Cardiac muscle cell (in vitro differentiated cells and primary cell): ENCODE measurements at places on chromosomes 16 and 17. TPM values are rescaled to one million over a fixed set of nuclear protein-coding genes. Genes with fewer than 3 reads are reported as not detected.

DNA sequence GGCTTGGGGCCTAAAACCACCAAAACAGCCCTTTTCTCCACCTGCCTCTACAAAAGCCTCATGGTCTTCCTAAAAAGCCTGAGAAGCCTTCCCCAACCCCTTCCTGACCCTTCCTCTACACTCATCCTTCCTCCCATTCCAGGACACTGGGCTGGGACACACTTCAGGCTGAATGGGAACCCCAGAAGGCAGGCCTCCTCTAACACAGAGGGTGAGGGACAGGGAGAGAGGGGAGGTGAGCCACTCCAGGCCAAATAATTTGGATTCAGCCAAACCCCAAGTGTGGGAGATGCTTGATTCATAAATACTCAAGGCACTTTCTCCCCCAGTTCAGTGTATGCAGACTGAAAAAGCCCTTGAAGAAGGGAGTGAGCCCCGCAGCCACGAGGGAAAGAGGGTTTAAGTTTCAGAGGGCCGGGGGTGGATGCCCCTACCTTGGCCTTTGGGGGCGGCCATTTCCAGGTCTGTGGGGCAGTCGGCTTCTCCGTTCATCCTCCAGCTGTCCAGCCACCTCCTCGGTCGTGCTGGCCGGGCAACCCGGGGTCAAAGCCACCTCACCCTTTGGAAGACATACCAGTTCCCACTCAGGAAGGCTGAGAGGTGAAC lies 1.6 kb downstream of the UBTF start:
- DNase-seq: no peak
- no peaks in the 10 kb centered on the region for H3K27me3 ChIP-seq
- peaks cover 30% of the 10 kb centered on the region for H3K36me3 ChIP-seq
- H3K27ac ChIP-seq: peak overlapping the region; percentile 98
- H3K4me3 ChIP-seq: peak overlapping the region; percentile 100

DNA sequence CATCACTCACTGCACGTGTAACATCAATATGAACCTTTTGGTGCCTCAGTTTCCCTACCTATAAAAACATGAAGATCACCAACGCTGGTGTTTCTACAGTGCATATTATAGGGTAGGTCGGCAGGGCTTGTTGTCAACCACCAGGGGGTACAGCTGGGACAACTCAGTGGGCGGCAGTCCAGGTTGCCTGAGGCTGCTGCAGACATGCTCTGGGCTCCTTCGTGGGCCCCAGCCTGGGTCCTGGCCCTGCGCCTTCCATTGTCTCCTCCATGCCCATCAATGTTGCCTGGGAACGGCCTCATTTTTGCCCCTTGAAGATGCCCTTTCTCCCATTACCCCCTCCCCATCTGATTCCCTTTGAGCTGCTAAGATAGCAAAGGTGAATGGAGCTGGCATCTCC lies 89.8 kb downstream of the GSG1L start:
- no peak for DNase-seq
- H3K36me3 ChIP-seq: no peaks in the 10 kb centered on the region
- H3K27ac ChIP-seq: no peak overlapping the region
- H3K27me3 ChIP-seq: peaks cover 7% of the 10 kb centered on the region
- H3K4me1 ChIP-seq: no peaks in the 10 kb centered on the region

MYH8 gene
- total RNA-seq: not detected in 2 replicates

DNA sequence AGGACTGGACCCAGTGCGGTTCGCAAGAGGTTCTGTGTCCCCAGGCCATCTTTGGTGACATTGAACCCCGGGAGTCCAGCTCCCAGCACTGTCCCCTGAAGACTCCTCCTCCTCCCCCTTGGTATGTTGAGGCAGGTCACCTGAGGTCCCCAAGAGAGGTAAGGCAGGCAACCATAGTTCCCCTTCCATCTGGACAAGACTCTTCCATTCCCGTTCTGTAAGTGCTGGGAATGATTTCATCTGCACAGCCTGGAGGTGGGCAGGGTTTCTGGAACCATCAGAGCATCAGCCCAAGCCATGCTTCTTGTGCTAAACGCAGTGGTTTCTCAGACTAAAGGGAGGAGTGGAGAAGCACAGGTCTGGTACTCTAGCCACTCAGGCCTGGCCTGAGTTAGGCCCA lies 24.9 kb downstream of the COPZ2 start:
- no peak for DNase-seq
- H3K27me3 ChIP-seq: no peaks in the 10 kb centered on the region
- H3K36me3 ChIP-seq: no peaks in the 10 kb centered on the region
- no peak overlapping the region for H3K27ac ChIP-seq
- no peak overlapping the region for H3K4me3 ChIP-seq

CACNG4 gene
- 1.2 and 2.2 TPM in 2 replicates for total RNA-seq

DNA sequence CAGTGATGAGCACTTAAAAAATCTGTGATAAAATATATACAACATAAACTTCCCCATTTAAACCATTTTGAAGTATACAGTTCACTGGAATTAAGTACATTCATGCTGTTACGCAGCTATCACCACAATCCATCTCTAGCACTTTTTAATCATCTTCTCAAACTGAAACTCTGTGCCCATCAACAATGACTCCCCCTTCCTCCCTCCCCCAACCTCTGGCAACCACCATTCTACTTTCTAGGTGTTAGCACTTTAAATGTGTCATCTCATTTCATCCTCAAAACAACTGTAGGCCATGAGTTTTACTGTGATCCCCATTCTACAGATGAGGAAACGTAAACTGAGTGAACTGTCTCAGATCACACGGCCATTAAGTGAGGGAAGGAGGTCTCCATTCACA lies 13.8 kb upstream of the TMEM98 start:
- H3K27me3 ChIP-seq: no peaks in the 10 kb centered on the region
- no peak overlapping the region for H3K4me3 ChIP-seq
- DNase-seq: no peak
- no peaks in the 10 kb centered on the region for H3K36me3 ChIP-seq
- H3K4me1 ChIP-seq: peaks cover 11% of the 10 kb centered on the region

DNA sequence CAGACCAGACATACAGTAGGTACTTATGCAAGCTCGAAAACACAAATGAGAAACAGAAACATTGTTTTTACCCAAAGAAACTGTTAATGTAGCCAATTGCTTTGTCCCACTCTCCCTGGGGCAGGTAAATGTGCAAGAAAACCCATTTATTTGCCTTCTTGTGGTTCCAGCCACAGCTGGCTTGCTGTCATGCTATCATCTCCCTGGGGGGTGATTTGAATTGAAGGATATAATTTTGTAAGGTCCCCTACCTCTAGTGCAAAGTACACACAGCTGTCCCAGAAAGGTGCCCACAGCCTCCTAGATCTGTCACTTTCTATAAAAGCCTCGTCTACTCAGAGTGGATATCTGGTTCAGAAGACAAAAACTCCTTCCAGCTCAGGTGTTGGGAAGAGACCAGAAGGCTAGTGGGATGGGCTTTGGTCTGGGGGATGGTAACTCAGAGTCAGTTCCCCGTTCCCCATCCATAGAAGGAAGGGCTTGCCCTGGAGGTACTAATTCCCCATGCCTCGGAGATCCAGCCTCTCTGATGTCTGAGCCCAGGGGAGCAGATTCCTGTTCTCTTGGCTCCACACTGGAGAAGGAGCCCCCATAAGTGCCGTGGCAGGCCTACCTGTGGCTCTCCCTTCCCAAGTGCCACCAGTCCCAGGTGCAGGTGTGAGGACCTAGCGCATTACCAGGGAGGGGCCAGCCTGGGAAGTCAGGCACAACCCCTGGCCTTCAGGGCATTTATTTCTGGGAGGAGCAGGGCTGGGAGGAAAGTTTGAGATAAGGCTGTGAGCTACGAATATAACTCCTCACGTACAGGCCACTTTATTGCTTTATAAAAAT lies 2.4 kb upstream of the PRR15L start:
- peaks cover 4% of the 10 kb centered on the region for H3K4me1 ChIP-seq
- no peak overlapping the region for H3K4me3 ChIP-seq
- DNase-seq: no peak
- H3K27me3 ChIP-seq: no peaks in the 10 kb centered on the region

DNA sequence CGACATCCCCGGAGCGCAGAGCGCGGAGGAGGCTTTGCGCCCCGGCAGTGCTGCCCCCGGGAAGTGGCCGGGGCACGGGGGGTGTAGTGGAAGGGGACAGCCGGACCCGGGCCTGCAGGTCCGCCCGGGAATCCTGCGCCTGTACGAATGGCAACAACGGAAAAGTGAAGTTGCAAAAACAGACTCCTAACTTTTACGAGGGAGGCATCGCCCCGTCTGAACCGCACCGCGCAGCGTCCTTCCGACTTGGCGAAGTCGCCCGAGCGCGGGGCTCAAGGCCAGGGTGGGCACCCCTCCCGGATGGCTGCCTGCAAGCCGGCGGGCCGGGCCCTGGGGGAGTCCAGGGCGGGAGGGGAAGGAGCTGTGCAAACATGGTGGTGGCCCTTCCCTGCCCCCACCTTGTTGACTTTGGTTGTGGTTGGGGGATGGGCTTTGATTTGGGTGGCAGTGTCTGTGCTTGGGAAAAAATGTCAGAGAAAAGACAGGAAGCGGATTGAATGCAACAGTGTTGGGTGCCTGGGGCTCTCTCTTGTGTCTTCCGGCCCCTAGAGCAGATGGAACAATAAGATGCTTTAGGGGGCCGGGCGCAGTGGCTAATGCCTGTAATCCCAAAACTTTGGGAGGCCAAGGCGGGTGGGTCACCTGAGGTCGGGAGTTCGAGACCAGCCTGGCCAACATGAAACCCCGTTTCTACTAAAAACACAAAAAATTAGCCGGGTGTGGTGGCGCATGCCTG lies 675 bp downstream of the RNF213 start:
- peak overlapping the region; percentile 97 for H3K4me3 ChIP-seq
- peak overlapping the region; percentile 76 for H3K27ac ChIP-seq
- peak; percentile 51 for DNase-seq

GRCh38 chr16:15434425-15435215 lies at the start of gene BMERB1:
TSS of gene BMERB1 (plus strand) at chr16:15434588. CDS start at chr16:15434654, 66 bp downstream.
- H3K4me3 ChIP-seq: peak within 1 kb of the TSS; percentile 53
- no peaks in the 10 kb centered on the region for H3K36me3 ChIP-seq
- peak; percentile 82 for DNase-seq
- H3K27ac ChIP-seq: no peak within 1 kb of the TSS

PHOSPHO1 gene
- total RNA-seq: not detected in 2 replicates

- no peaks in the 10 kb centered on the region for H3K36me3 ChIP-seq
- no peaks in the 10 kb centered on the region for H3K27me3 ChIP-seq
Measured at GRCh38 chr17:68452724-68453290, 4.5 kb downstream of the WIPI1 start.
